ENCODE measurements at places on chromosomes 7 and 10.

DNA sequence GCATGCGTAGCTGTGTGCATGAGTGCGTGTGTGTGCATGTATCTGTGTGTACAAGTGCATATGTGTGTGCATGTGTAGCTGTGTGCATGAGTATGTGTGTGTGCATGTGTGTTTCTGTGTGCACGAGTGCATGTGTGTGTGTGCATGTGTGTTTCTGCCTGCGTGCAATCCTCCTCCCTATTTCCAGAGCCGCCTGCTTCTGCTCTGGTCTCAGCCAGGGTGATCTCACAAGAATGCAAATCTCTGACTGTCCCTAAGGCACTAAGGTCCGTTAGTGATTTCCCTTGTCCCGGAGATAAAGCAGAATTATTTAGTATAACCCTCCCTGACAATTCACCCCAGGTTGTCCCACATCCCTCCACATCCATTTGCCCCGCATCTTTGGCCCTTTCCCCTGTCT lies 530.3 kb downstream of the TCERG1L start:
- no peak for DNase-seq

DNA sequence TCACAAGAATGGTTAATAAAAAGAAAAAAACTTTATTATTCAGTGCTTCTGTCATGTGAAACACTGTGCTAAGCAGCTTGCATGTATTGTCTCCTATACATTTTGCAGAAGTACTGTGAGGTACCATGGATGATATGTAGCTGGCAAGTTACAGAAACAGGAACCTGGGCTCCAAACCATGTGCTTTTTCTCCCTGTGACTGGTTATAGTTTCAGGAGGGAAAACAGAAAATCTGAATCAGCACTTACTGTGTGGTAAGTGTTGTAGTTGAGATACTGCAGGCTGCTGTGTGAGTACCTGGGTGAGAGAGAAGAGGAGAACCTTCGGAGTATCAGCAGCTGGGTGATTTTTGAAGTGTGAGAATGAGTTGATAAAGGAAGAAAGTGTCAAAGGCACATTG lies 285.0 kb downstream of the SUGCT start:
- DNase-seq = no peak

DNA sequence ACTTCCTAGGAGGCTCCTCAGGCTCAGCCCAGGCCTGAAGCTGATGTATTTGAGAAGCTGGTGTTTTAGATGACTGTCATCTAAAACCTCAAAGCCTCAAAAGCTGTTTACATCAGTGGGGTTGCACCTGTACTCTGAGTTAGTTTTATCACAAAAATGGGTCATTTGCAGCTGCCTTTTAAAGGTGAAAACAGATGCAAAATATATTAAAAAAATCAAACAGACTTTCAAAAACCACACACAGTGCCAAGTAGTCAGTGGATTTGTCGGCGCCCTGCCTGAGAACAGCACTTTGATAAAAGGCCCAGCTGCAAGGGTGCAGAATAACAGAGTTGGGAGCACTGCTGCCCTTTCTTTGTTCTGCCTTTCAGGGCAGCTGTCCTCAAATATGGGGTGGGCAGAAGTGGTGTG lies 103.0 kb downstream of the VOPP1 start:
- no peak for DNase-seq

DNA sequence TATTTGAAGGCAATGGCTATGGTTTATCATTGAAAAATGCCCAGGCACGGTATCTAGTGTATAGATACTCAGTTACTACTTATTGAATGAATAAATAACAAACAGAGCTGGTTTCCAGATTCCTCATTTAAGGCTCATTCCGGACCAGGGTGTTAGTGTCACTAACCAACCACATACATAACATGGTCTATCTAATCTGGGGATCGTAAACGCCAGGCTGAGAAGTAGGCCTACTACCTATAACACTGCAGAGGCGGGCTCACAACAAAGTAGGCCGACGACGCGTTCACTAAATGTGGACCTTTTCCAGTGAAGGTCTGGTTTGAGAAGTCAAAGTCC lies 423 bp downstream of the LSM5 start:
- DNase-seq = no peak

DNA sequence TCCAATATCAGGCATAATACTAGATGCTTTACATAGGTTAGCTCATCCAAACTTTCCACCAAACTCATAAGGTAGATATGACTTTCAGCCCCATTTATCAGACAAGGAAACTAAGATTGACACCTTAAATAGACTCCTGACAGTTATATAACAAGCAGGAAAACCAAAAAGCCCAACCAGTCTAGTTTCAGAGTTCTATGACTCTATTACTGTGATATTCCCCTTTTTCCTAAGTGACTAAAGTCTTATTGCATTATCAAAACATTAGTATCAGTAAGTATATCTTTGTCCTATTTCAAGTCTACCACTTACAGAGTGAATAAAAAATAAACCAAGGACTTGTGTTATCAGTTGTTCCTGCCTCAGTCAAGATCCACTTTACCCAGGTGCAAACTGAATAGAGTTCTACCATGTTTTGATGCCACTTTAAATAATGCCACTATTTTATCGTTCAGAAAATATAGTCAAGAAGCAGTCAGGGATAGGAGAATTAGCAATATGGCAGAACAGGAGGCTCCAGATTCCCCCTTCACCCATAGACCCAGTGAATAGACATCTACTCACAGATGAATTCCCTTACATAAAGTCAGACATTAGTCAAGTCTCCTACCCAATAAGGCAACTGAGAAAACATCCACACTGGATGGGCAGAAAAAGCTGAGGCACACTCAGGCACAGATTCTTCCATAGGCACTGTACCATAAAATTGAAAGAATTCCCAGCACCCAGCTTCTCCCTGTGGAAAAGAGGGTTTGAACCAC lies 74.1 kb downstream of the CRPPA start:
- peak; percentile 15 for DNase-seq

- DNase-seq = peak; percentile 9
Measured at GRCh38 chr10:42754155-42755027, 28.2 kb upstream of the BMS1 start.

- no peak for DNase-seq
Measured at GRCh38 chr10:130194991-130195645, 58.9 kb downstream of the GLRX3 start.

DNA sequence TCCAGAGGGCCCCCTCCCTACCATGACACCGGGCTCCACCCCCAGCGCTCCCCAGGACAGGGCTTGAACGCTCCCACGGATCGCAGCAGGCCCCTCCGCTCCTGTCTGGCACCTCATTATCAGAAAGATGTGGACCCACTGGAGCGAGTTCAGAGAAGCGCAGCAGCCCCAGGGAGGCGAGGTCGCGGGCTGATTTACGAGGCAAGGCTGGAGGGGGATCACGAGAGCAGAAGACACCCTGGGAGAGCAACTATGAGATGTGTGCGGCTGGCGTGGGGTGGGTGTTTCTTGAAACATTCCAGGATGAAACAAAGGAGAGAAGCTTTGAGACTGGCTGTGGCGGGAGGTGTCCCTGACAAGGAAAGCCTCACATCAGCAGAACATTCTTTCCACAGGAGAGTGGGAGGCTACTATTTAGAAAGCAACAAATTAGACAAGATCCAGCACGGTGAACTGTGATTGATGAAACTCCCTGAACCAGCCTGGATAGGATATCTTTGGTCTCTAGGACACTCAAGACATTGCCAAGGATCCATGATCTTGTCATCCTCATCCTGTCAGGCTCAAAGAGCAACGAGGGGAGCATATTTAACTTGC lies 66.0 kb downstream of the JCAD start:
- no peak for DNase-seq

GRCh38 chr7:49245062-49245461 lies 320.7 kb downstream of the CDC14C start:
- DNase-seq = no peak

GRCh38 chr7:3888096-3888495 lies 587.0 kb downstream of the SDK1 start:
- no peak for DNase-seq

DNA sequence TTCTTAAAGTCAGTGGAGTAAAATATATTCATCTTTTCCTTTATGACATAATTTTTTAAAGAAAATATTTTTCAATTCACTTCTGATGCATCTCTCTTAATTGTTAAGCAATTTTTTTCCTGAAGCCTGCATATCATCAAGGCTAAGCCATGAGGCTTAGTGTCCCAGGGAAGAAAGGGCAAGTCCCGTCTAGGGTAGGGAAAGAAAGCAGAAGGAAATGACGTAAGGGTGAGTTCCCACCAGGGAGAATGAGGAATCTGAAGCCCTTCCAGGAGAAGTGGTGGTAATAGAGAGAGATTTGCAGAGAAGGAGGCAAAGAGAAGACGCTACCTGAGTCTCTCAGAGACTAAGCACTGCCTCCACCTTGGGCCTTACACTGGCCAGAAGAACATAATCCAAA lies 96.8 kb upstream of the NFE2L3 start:
- DNase-seq = no peak

GRCh38 chr7:13821152-13821787 lies 168.2 kb downstream of the ETV1 start:
- peak; percentile 59 for DNase-seq

All from ELR (cell line).